ENCODE measurements at places on chromosomes 4 and X.

- DNase-seq, result peak; percentile 43
These were observed 90.7 kb upstream of the PCDH18 start for GRCh38 chr4:137623013-137623412.

GRCh38 chr4:154329268-154329868 is 162.2 kb downstream of the DCHS2 start:
- no peak for DNase-seq

GRCh38 chr4:8706216-8707044 is 113.9 kb downstream of the CPZ start:
- DNase-seq, result no peak

- no peak for DNase-seq
These were observed 76.4 kb downstream of the CXXC4 start for GRCh38 chr4:104418286-104418685.

DNA sequence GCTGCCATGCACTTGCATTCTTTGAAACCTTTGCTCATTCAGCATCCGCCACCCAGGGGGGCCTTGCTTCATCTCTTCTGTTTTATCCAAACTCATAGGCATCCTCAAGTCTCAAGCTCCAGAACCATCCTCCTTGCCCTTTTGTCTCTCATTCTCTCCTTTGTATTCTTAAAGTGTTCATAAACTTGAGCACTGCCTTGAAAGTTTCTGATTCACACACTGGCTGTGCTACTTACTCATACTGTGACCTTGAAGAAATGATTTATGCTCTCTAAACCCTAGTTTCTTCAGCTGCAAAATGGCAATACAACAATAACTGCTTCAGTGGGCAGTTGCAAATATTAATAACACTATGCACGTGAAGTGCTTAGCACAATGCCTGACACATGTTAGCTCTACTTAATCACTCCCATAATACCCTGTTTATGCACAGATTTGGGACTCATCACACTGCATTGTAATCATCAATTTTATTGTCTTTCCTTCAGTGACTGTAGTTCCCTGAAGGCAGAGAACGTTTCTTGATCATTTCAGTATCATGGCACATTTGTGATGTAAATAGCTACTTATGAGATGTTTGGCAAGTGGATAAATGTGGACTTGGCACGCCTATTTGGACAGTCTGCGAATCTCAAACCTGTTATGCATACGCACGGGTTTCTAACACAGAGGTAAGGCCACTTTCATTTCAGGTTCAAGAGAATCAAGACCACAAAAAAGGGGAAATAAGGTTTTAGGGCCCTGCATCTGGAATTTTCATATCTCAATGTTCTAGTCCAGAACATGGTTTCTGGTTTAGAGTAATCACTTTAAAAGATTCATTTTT is 291.0 kb downstream of the LDB2 start:
- DNase-seq, result no peak

Measured in NCI-H146 (cell line).